GM04504 (cell line): ENCODE measurements at places on chromosomes 1 and 21.

GRCh38 chr21:45513003-45513717 is 29.1 kb downstream of the SLC19A1 start:
- DNase-seq: no peak

DNA sequence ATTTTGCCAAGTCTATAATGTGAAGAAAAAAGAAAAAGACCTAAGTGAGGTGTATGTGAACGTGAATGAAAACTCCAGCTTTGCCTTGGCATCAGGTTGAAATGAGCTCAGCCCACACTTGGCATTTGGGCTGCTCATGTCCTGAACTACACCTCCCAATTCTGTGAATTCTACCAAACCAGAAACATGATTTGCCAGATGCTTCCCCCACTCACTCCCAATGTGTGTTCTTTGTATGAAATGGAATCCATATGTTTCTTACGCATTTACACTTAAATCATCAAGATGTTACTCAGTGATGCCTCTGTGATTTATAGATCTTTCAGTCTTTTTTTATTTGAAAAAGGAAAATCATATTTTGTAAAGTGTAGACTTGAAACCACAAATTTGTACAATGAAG is 32.8 kb upstream of the RUNX1 start:
- no peak for DNase-seq

GRCh38 chr1:12141163-12141850 is 25.5 kb upstream of the TNFRSF1B start:
- DNase-seq: no peak

DNA sequence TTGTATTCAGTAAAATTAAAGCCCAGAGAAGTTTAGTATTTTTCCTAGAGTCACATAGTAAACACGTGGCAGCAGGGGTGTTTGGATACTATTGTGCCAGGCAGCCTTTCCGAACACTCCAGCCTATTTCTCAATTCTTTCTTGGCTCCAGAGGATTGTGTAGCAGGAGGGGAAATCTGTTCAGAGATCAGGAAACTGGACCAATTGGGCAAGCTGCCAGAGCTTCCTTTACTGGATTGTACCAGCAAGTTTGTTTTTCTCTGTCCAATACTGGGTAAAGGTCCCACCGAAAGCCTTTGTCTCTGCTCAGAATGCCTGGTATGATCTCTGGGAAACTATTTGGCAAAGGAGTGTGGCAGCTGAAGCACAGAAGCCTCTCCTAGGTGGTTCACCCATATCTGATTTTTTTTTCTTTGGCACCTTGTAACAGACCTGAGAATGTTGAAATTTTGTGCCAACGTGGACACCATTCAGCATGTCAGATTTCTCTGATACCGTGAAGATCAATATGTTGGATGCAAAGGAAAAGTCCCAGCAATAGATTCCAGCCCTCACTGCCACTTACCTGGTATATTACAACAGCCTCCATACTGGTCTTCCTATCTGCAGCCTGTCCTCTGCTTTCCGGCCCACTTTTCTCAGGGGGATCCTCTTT is 126.2 kb downstream of the FGGY start:
- no peak for DNase-seq

GRCh38 chr1:22547818-22548462 is 15.3 kb upstream of the EPHA8 start:
- no peak for DNase-seq

- DNase-seq: no peak
Observed at GRCh38 chr1:97834899-97835298, 85.9 kb downstream of the DPYD start.

- DNase-seq: no peak
Observed at GRCh38 chr1:23908453-23909341, 4.5 kb downstream of the CNR2 start.

DNA sequence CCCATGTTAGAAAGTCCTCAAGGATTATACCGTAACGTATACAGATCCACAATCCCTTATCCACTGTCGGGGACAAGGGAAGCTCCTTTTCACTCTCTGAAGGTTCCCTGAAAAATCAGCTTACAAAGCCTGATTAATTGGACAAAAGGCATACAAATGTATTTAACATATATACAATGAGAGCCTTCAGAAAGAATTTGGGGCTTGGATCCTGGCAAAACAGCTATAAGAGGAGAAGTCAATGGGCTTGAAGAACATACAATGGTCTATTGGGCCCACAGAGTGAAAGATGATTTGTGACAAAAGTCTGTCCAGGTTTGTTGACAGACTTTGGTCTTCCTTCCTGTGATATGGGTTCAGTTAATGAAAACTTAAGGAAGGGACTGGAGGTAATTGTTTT is 10.7 kb downstream of the TACSTD2 start:
- DNase-seq: no peak

- DNase-seq: no peak
Observed at GRCh38 chr1:175390081-175390481, 197.5 kb upstream of the KIAA0040 start.

GRCh38 chr1:94336991-94337390 is 81.2 kb upstream of the ABCD3 start:
- DNase-seq: no peak

DNA sequence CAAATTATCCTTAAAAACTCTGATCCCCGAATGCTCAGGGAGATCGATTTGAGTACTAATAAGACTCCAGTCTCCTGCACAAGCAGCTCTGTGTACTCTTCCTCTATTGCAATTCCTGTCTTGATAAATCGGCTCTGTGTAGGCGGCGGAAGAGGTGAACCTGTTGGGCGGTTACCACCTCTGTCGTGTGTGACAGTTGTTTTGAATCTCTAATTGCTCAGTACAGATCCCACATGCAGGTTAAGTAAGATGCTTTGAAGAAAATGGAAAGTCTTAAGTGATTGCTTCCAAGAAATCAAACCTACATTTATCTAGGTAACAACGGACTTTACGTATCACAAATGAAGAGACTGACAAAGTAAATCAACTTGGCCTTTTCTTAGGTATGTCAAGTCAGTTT is 35.5 kb downstream of the COA6 start:
- no peak for DNase-seq

- DNase-seq: peak; percentile 80
Observed at GRCh38 chr1:234987415-234988154, 141.1 kb downstream of the TOMM20 start.

DNA sequence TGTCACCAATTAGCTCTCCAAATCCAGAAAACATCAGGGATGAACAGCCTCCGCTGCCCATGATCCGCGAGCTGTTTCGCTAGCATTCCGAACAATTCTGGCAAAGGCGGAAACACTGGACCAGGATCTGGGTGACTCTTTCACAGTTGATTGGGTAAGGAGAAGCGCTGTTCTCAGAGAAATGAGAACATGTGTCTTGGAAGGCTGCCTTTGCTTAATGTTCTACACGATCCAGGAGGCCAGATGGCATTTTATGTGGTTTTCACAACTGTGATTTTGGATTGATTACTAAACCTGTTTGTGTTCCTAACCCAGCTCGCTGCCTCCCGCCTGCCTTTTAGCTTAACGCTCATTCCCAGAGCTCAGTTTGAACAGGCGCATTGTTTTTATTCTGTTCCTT is 144.0 kb downstream of the KIF26B start:
- DNase-seq: peak; percentile 69

DNA sequence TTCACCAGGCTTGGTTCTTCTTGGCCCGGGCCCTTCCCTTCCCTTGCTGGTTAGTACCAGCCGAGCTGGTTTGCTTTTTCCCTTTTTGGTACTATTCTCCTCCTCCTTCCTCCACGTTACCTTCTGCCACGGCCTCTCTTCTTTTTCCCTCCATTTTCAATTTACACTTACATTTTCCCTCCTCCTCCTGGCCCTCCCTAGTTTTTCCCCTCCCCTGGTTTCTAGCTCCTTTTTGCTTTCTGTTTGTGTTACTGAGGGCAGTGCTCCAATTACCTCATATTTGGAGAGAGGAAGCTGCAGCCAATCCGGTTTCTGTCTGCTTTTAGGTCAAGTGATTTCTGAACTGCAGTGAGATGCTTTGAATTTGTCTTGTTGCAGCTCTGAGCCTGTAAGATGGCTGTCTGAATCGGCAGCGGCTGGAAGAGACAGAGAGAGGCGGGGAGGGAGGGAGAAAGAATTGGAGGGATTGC is 63.7 kb downstream of the MACF1 start:
- peak; percentile 77 for DNase-seq

DNA sequence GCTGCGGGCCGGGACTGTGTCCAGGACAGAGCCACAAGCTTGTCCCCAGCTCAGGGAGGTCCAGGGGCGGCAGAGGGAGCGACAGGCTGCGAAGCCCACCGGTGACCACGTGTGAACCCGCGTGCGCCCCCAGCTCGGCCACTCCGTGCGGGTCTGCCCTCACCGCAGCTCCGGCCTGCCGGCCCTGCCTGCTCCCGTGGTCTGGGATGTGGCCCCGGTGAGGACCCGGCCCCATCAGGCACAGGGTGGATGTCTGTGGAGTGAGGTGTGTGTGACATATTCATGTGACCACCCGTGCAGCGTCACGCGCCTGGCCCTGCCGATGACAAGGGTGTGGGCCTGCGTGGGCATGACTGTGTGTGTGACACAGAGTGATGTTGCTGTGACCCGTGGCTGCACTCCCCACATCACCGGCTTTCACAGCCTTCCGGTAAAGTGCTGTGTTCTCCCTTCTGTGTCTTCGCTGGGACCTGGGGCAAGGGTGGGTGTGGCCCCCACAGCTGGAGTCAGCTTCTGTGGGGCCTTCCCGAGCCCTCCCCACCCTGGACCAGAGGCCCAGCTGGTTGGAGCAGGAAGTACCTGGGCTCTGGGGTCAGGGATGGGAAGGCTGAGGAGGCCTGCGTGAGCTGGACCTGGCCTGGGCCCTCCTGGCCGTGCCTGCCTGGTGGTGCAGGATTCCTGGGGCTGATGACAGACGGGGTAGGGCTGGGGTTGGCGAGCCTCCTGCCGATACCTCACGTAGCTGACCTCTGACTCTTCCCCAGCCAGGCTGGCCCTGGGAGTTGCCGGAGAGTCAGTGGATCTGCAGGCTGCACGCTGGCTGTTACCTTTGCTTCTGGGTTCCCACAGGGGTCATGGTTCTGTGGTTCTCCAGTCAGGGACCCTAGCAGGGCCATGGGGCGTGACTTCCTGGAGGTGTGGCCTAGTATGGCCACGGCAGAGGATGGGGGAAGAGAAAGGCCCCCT is 4.1 kb downstream of the RNF223 start:
- DNase-seq: no peak

- no peak for DNase-seq
Observed at GRCh38 chr1:216851073-216851472, 127.8 kb upstream of the ESRRG start.

DNA sequence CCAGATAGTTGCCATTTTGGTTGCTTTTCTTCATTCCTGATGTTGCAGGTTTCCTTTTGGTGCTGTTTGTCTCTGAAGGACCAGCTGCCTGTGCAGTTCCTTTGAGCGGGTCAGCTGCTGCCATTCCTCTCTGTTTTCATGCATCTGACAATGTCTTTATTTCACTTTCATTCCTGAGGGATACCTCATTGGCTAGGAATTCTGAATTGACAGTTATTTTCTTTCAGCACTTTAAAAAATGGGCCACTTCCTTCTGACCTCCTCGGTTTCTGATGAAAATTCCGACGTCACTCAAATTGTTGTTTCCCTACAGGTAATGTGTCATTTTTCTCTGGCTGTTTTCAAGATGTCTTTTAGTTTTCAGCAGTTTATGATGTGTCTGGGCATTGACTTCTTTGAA is 24.8 kb downstream of the CCSAP start:
- peak; percentile 4 for DNase-seq

DNA sequence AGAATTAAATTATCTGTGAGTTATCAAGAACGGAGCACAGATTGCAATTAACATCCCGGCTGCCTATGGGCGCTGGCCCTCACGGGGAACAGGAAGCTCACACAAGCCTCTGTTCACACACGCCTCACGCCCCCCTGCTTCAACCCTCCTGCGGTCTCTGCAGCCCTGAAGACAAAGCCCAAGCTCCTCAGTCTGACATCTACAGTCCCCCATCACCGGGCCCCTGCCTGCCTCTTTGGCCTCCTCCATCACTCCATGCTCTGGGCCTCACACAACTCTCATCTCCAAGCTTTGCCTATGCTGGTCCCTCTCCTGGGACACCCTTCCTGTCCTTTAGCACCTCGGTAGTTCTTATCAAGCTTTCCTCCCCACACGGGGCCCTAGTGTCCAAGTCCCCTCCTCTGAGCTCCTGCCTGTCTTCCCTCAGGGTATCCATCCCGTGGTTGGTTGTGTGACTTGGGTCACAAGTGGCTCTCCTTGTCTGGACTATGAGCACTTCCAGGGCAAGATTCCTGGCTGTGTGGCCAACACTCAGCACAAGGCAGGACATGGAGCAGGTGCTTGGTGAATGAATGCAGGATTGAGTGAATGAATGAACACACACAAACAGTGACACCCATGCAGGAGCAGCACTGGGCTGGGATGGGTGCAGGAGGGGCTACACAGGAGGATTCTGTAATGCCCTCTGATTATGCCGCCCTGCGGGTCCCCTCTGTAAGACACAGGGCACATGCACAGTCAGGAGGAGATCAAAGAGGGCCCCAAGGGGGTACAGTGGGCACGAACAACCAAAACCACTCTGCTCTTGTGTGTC is 116.1 kb downstream of the DMRTB1 start:
- no peak for DNase-seq

- DNase-seq: no peak
Observed at GRCh38 chr21:41568606-41569385, 60.8 kb upstream of the TMPRSS2 start.

DNA sequence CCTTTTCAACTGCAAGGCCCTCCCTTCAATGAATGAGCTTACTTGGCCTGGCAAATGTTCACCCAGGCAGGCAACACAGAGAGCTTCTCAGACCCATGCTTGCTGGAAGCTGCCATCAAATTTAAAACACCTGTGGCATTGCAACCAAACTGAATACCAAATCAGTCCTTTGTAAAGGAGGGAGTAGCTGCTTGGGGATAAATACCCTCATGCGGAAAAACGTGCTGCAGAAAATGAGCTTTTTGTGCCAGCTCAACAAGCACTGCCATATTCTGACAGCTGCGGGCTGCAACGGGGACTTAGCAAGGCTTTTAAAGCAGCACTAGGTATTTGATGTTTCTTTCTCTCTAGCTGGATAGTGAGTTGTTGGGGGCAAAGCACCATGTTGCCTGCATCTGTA is 119.7 kb downstream of the PLPPR4 start:
- no peak for DNase-seq

GRCh38 chr1:170309389-170310013 is 163.7 kb downstream of the NTMT2 start:
- peak; percentile 95 for DNase-seq

GRCh38 chr1:216425577-216425976 is 2.3 kb upstream of the USH2A start:
- DNase-seq: no peak

DNA sequence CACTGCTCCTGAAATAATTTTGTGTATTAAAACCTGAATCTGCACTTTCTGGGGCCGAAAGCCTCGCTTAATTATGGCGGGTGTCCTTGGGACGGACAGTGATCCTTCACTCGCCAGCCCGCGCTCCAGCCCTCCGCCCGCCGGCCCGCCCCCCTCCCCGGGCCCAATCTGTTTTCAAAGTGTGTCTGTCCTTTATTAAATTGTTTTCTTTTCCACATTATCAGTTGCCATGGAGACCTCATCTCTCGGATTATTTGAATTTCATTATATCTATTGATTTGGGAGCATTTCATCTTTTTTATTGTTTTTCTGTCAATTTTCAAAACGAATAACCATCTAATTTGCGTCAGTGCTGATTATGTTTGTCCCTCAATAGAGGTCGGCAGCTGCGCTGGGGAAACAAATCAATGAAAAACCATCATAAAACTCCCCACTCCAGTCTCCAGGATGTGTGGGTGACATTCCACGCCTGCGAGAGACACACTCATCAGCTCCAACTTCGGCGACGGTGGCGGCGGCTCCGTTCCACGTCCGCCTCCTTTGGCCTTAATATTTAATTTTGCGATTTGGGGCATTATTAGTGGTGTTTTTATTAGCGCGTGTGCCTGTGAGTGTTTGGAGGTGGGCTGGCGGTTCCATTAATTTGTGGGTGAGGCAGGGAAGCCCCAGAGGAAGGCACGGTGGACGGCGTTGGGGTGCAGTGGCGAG is 123.9 kb downstream of the CASZ1 start:
- DNase-seq: no peak

- DNase-seq: no peak
Observed at GRCh38 chr1:205353612-205354011, 3.1 kb downstream of the KLHDC8A start.
